ENCODE measurements at places on chromosomes 2 and 18.

- H3K4me1 ChIP-seq: no peaks in the 10 kb centered on the region
- H3K4me3 ChIP-seq: no peak overlapping the region
- DNase-seq: no peak
- H3K27me3 ChIP-seq: no peaks in the 10 kb centered on the region
These were observed 139.5 kb upstream of the SETBP1 start for GRCh38 chr18:44541159-44541558.

DNA sequence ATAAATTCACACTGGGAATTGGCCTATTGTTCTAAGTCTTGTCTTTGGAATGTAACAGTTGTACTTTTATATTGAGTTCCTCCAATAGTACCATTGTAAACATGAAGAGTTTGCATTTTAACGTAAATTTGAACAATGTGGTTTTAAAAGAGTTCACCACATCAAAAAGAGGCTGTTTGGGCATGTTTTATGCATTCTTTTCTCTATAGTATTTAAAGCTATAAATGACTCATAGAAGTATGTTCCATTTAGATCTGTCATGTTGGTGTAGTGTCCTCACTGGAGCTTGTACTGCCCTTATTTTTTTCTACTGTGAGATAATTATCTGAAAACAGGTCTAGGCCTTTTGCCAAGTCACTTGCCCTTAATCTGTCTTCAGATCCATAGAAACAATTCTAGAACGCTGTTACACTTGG, 141.9 kb downstream of the RHBDD1 start:
- no peak overlapping the region for H3K4me3 ChIP-seq
- H3K27me3 ChIP-seq: no peaks in the 10 kb centered on the region
- no peak for DNase-seq
- H3K4me1 ChIP-seq: no peaks in the 10 kb centered on the region
- H3K27ac ChIP-seq: no peak overlapping the region
- H3K36me3 ChIP-seq: no peaks in the 10 kb centered on the region

DNA sequence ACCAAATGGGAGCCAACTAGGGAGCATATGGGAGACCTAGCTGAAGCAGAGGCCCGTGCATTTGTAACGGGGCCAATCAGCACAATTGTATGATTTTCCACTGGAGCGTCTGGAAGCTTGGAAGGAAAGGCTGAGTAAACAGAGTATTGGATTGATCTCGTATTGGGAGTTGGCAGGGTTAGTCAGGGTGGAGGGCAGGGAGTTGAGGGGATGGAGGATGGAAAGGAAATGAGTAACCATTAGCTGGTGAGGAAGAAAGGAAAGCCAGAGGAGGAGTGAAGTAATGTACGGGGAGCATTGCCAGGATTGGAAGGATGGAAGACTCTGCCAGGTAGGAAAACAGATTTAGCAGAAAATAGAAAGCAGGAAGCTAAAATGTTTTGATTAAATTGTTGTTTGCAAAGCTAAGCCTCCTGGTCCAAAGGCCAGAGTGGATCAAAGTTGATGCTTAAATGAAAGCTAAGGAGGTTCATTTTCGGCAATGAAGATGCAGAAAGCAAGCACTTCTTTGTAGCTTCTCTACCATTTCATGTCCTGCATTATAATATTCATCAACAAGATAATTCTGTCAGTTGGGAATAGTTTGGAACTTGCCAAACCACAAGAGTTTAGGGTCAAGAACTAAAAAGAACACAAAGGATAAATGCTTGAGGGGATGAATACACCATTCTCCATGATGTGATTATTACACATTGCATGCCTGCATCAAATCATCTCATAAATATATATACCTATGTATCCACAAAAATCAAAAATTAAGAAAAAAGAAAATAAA, 75.6 kb upstream of the TTN start:
- H3K4me1 ChIP-seq: no peaks in the 10 kb centered on the region

DNA sequence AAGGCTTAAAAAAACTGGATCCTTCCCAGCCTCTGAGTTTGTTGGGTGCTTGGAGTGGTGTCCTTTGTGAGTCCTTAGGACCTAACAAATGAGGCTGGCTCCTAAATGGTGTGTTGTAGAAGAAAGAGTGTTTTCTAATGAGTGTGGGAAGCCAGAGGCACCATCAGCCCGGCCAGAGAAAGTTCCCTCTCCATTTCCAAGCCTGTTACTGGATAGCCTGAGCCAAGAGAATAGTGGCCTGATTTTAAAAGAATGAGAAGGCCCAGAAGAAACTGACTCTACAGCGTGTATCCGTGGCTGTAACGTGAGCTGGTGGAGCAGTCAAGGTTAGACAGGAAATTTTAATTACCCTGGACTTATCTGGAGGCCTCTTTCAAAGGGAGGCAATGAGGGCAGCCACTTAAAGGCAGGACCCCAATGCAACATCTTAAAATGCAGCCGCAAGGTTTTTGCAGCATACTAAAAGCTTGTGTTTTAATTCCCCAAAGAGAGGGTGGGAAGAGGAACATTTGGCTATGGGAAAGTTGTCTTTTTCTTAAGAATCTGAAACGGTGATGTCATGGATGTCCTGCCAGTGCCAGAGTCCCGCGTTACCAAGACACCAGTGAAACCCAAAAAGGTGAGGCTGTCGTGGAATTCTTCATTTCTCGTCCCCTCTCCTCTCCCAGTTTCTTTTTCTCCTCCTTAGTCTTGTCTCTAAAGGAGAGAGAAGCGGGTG, 4.6 kb downstream of the EFHD1 start:
- no peak for DNase-seq
- H3K27me3 ChIP-seq: peaks cover 41% of the 10 kb centered on the region
- H3K27ac ChIP-seq: no peak overlapping the region
- no peaks in the 10 kb centered on the region for H3K36me3 ChIP-seq
- no peak overlapping the region for H3K4me3 ChIP-seq

All from transverse colon (tissue), 4 donors.